ENCODE measurements at places on chromosomes 6 and 20. TPM values are rescaled to one million over a fixed set of nuclear protein-coding genes. Genes with fewer than 3 reads are reported as not detected.

DNA sequence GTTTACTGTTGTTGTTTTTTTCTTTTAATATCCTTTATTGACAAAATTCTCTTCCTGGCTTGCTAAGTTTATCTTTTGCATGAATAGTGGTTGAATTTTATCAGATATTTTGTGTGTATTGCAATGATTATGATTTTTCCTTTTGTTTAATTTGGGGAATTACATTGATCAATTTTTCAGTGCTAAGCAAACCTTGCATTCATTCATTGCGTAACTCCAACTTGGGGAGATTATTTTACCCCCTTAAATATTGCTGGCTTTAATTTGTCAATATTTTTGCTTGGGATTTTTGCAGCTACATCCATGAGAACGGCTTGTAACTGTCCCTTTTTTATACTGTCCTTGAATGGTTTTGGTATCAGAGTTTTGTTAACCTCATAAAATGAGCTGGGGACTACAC lies 63.4 kb downstream of the SERAC1 start:
- DNase-seq: no peak

GRCh38 chr20:37526238-37526838 lies 1.3 kb downstream of the BLCAP start:
- no peak for DNase-seq

- peak; percentile 86 for DNase-seq
Observed at GRCh38 chr20:49999329-49999728, 16.5 kb downstream of the SNAI1 start.

DNA sequence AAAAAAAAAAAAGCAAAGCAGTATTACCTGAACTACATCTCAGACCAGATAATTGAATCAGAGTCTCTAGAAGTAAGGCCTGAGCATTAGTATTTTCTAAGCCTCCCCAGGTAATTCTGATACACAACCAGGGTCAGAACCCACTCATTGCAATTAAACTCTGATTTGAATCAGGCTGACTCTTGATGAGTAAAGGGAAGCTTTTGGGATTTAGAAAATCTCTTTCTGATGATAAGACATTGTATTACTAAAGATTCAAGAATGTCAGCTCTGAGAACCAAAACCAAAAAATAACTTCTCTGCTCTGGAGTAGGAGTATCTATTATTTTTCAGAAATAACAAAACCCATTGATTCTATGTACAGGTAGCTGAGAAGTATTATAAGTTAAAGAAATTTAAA lies 100.1 kb upstream of the COL21A1 start:
- DNase-seq: no peak

- no peak for DNase-seq
Observed at GRCh38 chr6:32294566-32294965, 70.7 kb upstream of the NOTCH4 start.

GRCh38 chr6:24207413-24207812 lies 81.4 kb downstream of the NRSN1 start:
- DNase-seq: no peak

- DNase-seq: no peak
Observed at GRCh38 chr6:132261354-132261753, 139.9 kb downstream of the MOXD1 start.

DNA sequence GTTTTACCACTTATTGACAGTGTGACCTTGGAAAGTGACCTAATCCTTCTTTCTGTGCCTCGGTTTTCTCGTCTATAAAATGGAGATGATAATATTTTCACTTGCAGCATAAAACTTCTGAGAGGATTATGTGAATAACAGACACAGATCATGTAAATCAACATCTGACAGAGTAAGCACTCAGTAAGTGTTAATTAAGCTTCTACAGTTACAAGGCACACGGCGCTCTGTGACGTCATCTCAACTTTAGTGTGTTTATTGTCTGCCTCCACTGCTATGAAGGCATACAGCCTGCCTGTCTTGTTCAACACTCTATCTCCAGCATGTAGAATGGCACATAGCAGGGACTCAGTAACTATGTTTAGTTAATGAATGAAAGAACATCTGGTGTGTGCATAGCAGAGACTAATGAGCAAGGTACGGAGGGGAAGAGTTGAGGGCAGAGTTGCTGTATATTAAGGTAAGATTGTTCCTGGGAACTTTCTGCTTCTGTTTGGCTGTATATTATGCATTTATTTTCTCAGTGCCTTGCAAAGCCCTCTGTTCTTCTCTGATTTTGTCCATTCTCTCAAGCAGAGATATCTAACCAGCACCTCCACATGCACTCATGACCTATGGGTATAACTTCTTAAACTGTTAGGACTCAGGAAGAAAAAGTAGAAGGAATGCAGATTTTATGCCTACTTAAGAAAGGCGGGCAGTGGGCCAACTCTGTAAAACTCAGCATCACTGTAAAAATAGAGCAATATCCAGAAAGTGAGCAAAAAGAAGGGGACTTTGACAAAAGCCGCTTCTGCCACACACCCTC lies 66.4 kb upstream of the STMND1 start:
- DNase-seq: no peak

GRCh38 chr6:166258854-166259276 lies 49.3 kb downstream of the PRR18 start:
- peak; percentile 70 for DNase-seq

DNA sequence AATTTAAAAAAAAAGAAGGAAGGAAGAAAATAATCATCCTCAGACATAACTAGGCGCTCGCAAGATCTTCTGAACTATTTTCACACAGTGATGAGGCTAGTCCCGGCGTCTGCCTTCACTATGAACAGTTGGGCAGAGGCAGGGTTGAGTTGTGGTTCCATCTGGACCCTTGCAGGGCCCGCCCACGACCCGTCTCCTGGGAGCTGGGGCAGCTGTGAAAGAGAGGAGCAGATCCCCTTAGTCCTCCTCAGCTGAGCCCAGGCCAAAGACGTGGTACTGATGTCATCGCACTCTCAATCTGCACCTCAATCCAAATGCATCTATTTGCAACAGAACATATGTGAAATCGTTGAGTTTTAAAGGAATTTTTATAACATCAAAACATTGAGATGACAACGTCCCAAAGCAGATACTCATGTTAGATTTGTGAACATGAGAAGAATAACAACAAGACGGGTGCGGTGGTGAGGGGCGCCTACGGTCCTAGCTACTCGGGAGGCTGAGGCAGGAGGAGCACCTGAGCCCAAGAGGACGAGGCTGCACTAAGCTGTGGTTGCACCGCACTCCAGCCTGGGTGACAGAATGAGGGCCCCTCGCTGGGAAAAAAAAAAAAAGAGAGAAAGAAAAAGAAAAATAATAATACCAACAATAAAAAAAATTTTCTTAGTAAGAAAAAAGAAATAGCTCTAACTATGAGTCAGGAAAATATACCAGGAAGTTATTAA lies 15.3 kb downstream of the TCFL5 start:
- no peak for DNase-seq

- DNase-seq: no peak
Observed at GRCh38 chr6:163941624-163941976, 527.1 kb downstream of the QKI start.

GRCh38 chr20:36249450-36249849 lies 13.2 kb downstream of the AAR2 start:
- no peak for DNase-seq

- DNase-seq: no peak
Observed at GRCh38 chr20:5718896-5719595, 31.2 kb upstream of the SHLD1 start.

GRCh38 chr6:10837622-10837994 lies 731 bp downstream of the MAK start:
- peak; percentile 5 for DNase-seq

- no peak for DNase-seq
Observed at GRCh38 chr6:31171931-31172905, 1.7 kb upstream of the POU5F1 start.

DNA sequence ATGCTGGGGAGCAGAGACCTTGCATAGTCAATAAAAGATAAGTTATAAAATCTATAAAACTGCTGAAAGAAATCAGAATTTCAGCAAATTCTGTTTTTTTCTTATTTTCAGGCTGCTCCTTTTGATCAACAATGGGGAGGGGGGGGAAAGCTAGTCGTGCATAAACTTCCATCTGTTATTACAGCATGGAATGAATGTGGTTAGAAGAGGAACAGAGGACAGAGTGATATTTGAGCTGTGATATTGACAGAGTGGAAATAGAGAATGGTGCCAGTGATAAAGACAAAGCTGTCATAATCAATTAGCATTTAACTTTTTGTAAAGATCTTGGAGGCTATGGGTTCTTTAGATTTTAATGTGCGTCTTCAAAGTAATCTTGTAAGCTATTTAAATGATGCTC lies 43.4 kb upstream of the QKI start:
- no peak for DNase-seq

DNA sequence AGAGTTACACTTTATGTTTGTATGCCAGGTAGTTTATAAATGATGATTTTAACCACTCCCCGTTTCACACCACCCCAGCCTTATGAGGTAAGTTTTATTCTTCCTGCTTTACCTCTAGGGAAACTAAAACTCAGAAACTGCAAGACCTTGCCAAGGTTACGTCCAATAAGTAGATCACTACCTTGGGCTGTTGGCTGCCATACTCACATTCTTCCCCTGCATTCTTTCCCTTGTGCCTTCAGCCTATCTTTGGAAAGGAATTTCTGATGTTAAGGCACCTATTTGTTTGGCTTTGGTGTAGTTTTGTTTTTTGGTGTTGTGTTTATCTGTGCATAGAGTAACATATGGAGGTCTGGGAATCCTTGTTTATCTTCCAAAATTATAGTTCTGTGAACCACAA lies 122.1 kb downstream of the UST start:
- DNase-seq: no peak

DNA sequence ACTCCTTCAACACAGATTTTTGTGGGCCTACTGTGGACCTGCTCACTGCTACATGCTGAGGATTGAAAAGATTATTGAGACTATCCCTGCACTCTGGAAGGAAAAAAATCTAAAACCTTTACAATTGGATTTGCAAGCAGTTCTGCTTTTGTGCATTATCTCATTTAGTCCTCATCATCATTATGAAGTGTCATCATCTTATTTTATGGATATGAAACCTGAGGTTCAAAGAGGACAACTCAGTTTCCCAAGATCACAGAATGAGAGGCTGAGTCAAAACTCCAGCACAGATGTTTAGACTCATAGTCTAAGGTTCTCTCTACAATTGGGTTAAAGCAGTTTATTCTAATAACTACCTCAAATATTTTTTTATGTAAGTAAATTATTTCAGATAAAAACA lies 160.2 kb upstream of the MARCKS start:
- no peak for DNase-seq

Gene SLC4A11
- 1.8 TPM for total RNA-seq

Gene RFX6
- total RNA-seq: not detected

Gene DPPA5
- not detected for total RNA-seq

Gene RARS2
- total RNA-seq: 17.4 TPM

Gene EPPIN
- total RNA-seq: not detected

Gene KIF13A
- total RNA-seq: not detected

Gene VSX1
- not detected for total RNA-seq

Gene KCNQ2
- total RNA-seq: not detected

Gene NKAIN2
- not detected for total RNA-seq

Gene GID8
- 39.2 TPM for total RNA-seq

Gene SLC2A10
- not detected for total RNA-seq

Gene NKX2-2
- total RNA-seq: not detected

Gene MCCD1
- total RNA-seq: not detected
